Regular cardiac myocyte (primary cell): ENCODE measurements at places on chromosomes 2 and 18. TPM values are rescaled to one million over a fixed set of nuclear protein-coding genes. Genes with fewer than 3 reads are reported as not detected.

The PAX3 gene
- 0.28 TPM in 1 of 2 replicates, not detected in the other for total RNA-seq

The TDRD15 gene
- not detected in 2 replicates for total RNA-seq

The AQP12B gene
- total RNA-seq: not detected in 2 replicates

The DOK6 gene
- total RNA-seq: 0.77 and 3.7 TPM in 2 replicates

The ANKRD12 gene
- total RNA-seq: 33.7 and 92.7 TPM in 2 replicates

The DNAJC5G gene
- total RNA-seq: not detected in 2 replicates

The CDH20 gene
- total RNA-seq: under 0.01 and 0.28 TPM in 2 replicates

The SRD5A2 gene
- total RNA-seq: not detected in 2 replicates

The BOLL gene
- total RNA-seq: not detected in 2 replicates
